ENCODE measurements at places on chromosomes 2 and 18.
A peak's percentile ranks its signal among the peaks of the same experiment; 100 is the strongest.

GRCh38 chr2:147641651-147642050 lies 203.2 kb upstream of the ACVR2A start:
- DNase-seq, result no peak

DNA sequence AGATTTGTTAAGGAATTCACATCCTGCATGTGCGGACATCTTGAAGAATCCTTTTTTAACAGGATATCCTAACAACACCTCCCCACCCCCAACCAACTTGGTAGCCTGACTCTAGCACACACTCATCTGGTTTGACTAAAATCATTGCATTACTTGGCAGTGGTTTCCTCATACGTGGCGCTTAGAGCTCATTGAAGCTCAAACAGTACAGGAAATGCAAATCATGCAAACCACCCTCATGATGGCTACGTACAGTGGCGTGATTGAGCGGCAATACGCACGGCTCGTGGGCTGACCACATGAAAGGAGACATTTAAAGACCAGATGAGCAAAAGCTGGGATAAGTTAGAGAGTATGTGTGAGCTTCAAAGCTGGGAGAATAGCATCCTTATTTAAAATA lies 336.2 kb downstream of the ZEB2 start:
- peak; percentile 87 for DNase-seq

- no peak for DNase-seq
Measured at GRCh38 chr18:75450906-75451305, 23.4 kb upstream of the SMIM21 start.

DNA sequence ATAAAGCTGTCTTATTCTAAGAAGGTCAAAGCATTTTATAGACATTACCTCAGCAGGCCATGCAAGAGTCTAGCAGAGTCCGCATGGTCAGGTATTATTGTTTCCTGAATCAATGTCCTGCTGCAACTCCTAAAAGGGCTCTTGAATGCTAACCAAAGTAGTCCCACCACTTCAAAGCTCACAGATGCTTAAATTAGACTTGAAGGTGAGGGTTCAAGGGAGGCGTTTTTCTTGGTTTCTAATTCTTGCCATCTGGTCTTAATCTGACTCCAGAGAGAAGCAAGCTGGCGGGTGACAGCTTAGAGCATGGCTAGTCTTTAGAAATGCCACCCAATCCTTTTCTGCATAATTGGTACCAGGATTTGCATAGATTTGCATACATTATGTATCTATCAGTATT lies 226.3 kb downstream of the MREG start:
- DNase-seq, result no peak

- no peak for DNase-seq
Measured at GRCh38 chr18:54916507-54916906, 42.8 kb downstream of the CCDC68 start.

DNA sequence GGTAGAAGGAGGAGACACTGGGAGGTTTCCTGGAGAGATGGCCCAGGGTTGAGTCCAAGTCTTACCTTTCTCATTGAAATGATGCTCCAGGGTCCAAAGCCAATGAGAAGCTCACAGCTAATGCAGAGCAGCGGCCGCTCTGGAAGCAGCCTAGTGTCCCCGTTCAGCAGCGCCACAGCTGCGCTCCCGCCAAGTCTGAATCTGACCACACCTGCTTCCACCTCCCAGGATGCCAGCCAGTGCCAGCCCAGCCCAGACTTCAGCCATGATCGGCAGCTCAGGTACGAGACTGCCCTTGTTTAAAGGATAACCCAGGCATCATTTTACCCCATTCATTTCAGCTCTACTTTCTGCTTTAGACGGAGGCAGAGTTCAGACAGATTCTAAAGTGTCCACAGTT lies 11.9 kb upstream of the RPL31 start:
- no peak for DNase-seq

DNA sequence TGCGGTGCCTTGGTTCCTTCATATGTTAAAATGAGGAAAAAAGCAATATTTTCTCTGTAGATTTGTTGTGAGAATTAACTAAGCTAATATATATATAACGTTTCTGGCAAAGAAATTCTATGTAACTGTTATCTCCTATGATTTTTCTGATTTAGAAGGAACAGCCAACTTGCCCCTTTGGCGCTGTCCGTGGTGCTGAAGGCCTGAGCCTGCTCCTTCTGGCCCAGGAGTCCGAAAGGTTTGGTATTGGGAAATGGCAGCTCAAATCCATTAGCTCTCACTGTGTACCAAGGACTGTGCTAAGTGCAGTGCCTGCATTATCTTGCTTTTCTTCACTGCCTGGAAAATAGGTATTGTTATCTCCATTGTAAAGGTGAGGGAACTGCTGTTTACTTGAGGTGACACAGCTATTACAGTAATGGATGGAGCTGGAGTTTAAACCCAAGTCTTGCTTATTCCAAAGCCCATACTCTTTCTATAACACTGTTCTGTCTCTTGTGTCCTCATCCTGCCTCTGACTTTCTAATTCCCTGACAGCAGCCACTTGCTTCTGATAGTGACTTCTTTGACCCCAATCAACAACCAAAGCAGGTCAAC lies 52.2 kb downstream of the C1QL2 start:
- DNase-seq, result no peak

DNA sequence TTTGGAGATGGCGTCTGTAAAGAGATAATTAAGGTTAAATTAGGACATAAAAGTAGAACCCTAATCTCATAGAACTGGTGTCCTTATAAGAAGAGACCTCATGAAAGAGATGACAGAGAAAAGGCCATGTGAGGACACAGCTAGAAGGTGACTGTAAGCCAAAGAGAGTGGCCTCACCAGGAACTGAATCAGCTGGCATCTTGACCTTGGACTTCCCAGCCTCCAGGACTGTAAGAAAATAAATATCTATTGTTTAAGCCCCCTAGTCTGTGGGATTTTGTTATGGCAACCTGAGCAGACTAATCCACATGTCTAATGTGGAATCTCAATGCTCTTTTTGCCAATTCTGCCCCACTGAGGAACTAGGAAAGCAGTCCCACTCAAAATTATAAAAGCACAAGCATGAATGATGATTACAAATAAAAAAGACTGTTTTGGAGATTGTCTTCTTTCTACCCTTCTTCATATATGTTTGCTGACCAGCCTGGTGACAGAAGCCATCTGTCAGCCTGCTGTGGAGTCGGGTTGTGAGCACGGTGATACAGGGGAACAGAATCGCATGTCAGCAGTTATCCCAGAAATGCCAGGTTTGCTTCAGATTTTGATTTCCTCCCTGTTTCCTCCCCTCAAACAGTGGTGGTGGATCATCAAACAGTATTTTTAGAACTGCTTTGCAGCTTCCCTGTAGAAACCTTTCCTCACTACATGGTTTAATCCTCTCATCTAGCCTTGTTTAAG lies 54.2 kb downstream of the INPP4A start:
- DNase-seq, result no peak

DNA sequence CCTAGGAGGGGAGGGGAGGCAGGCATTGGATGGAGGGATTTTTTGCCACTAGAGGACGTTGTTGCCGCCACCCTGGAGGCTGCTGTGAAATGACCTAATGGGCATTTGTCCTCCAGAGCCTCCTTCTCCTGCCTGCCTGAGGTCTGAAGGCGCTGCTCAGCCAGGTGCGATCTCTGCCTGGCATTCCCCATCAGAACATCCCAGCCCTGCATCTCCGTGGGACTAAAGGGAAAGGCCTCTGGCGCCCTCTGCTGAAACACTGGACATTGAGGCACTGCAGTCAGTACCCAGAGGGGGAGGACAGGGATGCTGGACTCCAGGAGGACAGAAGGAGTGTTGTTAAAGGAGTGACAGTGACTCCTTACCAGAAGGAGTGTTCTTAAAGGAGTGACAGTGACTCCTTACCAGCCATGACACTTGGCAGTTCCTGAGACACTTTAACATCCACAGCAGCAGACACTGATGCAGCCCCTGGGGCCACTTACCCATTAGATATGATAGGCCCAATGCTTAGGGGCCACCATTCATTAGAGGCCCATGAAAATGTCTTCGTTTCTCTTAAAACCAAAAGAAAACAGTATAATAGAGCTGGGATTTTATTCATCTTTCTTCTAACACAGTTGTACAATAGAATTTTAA lies 17.0 kb downstream of the THNSL2 start:
- no peak for DNase-seq

DNA sequence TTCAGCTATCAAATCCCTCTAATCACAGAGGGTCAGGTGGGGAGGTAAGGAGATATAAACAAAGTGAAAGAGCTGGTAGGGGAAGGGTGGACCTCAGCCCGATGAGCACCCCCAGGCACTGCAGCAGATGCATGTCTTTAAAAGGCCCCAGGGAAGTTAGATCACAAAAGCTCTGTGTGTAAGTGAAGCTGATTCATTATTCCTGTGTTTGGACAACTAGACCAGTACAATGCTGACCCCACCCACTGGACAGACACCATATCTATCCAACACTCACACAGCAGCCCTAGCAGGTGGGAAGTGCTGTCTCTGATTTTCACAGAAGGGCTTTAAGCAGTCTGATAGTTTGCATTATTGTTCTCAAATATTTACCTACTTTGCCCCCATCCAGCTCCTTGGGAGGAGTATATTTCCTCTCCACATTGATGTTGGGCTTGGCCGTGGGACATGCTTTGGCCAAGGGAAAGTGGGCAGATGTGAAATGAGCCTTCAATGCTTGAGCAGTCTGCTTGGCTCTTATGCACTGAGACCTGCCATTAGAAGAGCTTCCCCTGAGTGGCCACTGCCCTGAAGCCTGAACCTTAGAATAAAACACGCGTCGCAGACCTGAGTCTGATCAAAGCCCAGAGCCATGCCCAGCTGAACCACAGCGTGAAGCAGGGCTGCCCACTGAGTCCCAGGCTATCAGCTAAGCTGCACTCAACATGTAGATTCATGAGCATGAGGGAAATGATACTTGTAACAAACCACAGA lies 111.4 kb downstream of the COPS8 start:
- no peak for DNase-seq

DNA sequence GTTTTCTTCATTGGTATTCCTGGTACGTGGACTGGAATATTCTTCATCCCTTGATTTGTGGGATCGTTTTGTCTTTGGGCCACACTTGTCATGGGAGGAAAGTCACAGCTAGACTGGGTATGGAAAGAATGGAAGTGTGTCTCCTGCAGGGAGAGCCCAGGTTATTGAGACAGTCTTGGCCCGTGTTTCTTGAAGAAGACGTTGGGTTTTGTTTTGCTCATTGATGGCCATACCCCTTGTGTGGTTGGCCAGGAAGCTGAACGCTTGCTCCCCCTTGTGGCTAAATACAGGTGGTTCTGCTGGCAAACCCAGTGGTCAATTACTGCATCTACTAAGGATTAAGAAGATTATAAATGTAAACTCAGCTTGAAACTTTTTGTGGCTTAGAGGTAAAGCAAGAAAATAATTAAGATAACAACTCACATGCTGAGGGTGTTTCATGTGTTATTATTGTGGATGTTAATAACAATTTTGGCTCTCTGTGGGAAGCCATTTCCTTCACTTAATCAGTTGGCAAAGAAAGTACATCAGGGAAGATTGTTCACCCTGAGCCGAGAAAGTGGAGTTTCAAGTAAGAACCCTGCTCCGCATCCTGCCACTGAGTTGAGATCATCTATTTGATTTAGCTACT lies 91.8 kb downstream of the NEDD4L start:
- peak; percentile 13 for DNase-seq

DNA sequence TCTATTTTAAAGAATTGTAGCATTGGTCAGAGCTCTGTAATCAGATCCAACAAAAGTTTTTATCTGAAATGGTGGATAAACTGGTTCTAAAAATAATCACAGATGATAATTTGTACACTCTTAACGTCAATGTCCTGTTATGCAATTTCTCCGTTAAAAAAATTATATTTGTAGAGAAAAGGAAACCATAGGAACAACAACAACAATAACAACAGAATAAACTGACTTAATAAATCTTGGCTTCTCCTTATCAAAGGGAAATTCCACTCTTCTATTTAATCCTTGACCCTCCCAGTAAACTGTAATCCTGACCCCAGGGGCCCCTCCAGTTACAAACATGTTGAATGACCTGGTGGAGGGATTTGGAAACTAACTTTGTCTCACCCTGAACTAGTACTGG lies 78.6 kb upstream of the ZFP36L2 start:
- DNase-seq, result no peak

- DNase-seq, result no peak
Measured at GRCh38 chr2:193349642-193350041, 1154.9 kb upstream of the TMEFF2 start.

DNA sequence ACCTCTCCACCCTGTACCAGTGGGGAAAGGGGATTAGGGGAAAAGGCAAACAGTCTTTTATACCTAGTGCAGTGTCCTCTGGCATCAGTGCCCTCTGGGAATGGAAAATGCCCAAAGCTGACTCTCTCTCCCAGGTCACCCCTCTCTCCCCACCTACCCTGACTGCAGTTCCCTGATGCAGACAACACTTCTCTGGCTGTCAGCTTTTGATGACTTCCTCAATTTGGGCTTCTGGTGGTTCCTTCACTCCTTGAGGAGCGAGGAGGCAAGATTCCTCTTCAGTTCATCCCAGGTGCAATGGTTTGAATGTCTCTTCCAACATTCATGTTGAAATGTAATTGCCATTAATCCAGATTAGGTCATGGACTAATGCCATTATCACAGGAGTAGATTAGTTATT lies 19.7 kb upstream of the PPM1B start:
- DNase-seq, result no peak

DNA sequence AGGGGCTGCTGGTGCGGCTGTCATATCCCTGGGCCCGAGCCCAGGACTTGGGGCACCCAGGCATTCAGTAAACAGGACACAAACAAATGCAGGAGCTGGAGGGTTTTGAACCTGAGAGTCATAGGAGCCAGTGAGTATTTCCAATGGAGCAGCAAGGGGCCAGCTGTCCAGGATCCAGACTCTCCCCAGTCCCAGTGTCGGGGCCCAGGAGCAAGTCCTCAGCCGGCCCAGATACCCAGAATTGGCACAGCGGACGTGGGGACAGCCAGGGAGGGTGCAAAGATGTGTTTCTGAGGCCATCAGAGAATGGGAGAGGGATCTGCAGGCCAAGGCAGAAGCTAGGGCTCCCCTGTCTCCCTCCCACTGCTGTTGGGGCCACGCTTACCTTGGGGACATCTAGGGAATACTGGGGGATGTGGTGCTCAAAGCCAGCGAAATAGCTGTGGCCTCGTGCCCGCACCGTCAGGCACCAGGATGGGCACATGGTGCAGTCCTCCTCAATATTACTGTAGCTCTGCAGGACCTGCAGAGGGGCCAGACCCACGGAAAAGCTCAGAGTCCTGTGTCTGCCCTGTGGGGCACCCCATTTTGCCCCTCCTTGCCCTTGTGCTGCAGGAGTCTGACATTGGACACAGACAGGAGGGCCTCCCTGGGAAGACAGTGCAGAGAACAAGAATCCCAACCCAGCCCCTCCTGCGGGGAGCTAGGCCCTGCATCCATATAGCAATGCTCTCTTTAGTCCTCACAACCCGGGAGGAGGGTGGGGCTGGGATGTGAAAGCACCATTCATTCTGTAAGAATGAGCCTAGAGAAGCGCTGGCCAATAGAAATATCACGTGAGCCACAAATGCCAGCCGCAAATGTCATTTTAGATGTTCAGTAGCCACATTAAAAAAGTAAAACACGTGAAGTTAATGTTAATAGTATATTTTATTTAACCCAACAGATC lies 15.4 kb downstream of the CFAP65 start:
- no peak for DNase-seq

All from T-helper 2 cell treated with Interferon-gamma antibody and Interleukin-4, amounts not matched to agents 5 μg/mL and 100 μg/mL, for 36 hours (primary cell).